ENCODE measurements at places on chromosomes 12 and 14.

DNA sequence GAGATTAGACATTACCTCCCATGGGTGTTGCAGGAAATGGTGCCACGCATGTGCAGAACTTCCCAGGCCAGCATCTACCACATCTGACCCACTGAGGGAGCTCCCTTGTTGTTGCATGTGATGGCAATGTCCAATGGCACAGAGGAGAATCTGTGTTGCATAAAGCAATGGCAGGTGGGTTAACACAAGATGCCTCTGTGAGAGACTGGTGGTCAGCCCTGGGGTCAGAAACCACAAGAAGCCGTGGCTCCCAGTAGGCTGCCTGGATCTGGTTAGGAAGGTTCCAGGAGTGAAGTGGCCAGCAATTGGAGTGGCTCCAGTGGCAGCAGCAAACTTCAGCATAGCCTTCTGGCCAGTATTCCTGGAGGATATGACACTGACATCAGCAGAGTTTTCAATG is 65.9 kb upstream of the HMGA2 start:
- no peak for DNase-seq

DNA sequence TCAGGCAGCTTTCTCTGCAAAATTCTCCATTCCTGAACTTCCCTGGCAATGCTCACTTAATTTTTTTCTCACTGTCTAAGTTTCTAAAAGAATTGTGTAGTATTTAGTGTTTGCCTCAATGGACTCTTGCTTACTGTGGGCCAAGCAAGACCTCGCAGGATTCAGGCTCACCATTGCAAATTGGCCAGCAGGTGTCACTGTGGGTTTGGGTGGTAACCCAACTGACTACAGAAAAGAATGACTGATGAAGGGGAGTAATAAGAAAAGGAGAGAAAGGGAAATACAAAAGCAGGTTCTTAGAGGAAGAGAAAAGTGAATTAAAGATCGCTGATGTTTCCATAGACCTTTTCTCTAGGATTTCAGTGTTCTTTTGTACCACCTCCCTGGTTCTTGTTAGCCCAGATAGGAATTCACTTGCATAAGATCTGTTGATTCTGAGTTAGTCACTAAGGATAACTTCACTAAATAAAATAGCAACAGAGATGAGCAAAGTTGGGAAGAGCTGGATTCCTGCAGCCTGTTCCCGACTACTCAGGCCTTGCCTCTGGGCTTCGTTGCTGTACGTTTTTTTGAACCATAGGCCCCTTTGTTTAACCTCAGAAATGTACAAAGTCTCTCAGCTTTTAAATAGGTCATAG is 386.5 kb upstream of the DDHD1 start:
- peak; percentile 32 for DNase-seq

DNA sequence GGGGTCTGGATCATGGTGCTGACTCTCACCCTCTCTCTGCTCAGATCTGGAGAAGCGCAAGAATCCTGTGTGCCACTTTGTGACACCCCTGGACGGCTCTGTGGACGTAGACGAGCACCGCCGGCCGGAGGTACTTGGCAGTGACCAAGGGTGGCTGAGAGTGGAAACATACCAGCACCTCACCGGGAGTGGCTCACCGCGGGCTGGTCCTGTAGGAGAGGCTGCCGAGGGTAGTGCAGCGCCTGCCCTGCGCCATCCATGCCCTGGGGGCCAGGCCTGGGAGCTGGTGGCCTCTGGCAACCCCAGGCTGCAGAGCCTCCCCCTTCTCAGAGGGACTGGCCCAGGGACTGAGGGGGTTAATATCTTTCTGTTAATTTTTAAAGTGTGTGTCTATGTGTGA is 46.2 kb downstream of the IL31 start:
- no peak for DNase-seq

DNA sequence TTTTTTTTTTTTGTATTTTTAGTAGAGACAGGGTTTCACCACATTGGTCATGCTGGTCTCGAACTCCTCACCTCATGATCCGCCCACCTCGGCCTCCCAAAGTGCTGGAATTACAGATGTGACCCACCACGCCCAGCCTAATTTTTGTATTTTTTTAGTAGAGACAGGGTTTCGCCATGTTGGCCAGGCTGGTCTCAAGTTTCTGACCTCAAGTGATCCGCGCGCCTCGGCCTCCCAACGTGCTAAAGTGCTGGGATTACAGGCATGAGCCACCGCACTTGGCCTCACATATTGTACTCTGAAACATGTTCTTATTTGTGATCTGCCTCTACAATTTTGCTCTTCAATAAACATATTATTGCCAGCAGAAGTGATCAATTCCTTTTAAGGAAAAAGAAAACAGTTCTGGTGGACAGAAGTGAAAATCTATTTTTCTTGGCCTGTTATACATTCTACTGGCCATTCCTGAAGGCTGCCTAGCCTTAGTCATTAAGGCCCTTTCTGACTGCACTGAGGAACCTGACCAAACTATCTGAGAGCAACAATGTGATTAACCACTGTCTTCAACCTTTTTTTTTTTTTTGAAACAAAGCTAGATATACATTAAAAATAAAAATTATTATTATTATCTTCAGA is 36.1 kb downstream of the SNX6 start:
- no peak for DNase-seq

DNA sequence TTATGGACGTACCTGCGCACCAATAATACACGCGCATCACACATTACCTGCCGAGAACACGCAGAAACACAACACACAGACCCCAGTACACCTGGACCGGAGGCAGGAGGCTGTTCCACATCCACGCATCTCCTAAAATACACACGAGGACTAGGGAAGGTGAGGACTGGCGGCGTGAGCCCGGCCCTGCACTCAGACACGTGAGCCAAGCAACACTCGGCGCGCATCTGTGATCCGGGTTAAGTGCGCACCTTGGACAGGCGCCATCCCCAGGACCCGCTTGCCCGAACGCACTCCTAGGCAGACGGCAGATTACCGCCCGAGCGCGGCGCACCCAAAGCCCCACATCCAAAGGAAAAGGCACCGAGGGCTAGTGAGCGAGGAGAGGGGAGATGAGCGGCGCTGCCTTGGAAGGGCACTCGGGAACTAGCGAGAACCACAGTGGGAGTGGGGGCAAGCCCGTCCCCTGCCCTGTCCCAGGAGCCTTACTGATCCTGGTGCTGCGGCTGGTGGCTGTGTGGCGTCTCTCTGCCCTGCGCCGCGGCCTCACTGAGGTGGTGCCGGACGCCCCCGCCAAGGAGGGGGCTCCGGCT is 417 bp downstream of the GLS2 start:
- no peak for DNase-seq

- DNase-seq, result no peak
Observed at GRCh38 chr12:108386709-108387360, 47.7 kb upstream of the CMKLR1 start.

GRCh38 chr12:51519755-51520154 is 71.3 kb upstream of the SCN8A start:
- no peak for DNase-seq

DNA sequence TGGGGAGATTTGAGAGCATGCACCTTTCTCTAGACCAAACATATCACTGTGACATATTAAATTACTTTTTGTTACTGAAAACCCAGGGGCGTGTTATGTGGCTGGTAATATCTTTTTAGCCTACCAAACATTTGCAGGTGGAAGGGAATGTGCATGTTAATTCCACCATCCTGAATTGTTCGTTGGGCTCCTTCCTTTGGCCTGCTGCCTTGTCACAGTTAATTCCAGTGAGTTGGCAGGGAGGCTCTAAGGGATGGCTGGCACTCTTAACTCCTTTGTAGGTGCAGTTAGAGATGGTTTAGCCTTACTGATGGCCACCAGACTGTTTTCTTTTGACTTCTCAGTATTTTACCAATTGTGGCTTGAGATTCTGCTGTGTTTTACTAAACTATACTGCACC is 64.5 kb downstream of the DIP2B start:
- no peak for DNase-seq

GRCh38 chr12:130194154-130194553 is 31.9 kb downstream of the FZD10 start:
- DNase-seq, result no peak

GRCh38 chr14:69711065-69711464 is 55.9 kb upstream of the SRSF5 start:
- DNase-seq, result no peak

DNA sequence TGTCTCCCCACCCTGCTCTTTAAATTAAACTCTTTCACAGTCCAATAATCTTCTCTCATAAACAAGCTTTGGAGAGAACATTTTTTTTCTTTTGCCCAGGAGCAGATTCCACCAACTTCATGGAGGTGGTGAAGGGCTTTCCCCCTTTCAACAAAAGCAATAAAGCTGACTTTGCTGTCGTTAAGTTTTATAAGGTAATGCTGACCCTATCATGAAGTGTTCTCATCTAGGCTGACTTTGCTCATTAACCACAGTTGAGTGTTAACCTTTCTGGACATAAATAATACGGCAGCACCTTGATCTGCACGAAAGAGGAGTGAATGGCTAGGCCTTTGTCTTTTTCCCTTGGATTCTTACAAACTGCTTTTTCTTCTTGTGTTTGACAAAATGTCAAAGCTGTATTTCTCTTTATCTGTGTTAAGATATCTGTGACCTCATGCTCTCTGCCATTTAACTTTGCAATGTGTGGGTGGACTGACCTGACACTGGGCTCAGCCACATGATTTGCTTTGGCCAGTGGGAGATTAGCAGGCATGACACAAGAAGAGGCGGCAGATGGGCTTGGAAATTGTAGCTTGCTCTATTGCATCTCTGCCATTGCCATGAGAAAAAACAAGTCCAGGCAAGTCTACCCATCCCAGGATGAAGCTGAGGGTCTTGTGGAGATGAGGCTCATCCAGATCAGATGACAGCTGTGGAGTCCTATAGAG is 470.9 kb upstream of the CCDC196 start:
- no peak for DNase-seq

- no peak for DNase-seq
Observed at GRCh38 chr12:11186837-11187236, at the start of gene TAS2R42. TSS of gene TAS2R42 (minus strand) at chr12:11186937. CDS start at chr12:11186937, 0 bp downstream.

GRCh38 chr14:73740618-73741326 is 26.6 kb upstream of the PNMA1 start:
- no peak for DNase-seq

DNA sequence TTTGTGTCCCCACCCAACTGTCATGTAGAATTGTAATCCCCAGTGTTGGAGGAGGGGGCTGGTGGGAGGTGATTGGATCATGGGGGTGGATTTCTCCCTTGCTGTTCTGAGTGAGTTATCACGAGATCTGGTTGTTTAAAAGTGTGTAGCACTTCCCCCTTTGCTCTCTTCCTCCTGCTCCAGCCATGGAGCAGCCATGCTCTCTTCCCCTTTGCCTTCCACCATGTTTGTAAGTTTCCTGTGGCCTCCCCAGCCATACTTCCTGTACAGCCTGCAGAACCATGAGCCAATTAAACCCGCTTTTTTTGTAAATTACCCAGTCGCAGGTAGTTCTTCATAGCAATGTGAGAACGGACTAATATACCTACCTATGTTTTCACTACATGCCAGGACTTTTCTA is 2.6 kb upstream of the POC1B start:
- DNase-seq, result no peak

- no peak for DNase-seq
Observed at GRCh38 chr12:109763201-109763841, 49.7 kb downstream of the FAM222A start.

DNA sequence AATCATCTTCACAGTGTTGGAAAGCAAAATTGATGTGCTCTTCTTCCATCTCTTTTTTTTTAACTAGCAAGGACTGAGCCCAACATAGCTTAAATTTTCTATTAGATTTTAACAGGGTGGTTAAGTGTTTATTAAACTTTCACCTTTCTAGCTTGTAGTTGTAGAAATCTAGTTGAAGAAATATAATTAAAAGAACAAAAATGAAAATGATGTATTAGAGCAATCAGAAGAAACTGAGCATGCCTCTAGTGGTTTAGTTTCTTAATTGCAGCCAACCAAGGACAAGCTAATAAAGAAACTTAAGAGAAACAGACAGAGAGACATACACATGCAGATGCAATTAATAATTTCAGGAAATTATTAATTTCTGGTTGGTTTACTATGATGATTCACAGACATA is 673.0 kb upstream of the LMO3 start:
- DNase-seq, result no peak

GRCh38 chr12:64694130-64695040 is 64.8 kb downstream of the GNS start:
- DNase-seq, result no peak

DNA sequence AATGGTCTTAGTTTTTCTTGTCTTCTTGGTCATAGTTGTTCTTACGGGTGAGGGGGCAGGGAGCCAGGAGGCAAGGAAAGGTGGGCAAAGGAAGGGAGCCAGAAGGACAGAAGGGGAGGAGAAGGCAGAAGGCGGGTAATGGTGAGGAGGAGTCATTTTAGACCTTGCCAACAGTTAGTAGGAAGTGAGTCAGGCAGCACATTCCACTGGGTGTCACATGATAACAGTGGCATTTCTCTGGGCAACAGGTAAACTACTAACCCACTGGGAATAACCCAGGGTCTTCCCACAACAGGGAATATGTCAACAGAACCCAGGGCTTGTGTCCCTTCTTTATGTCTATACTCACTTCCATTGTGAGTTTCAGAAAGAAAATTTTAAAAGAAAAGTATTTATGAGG is 127.6 kb downstream of the SLC8A3 start:
- no peak for DNase-seq

- DNase-seq, result no peak
Observed at GRCh38 chr12:80565271-80565670, 121.2 kb downstream of the PTPRQ start.

DNA sequence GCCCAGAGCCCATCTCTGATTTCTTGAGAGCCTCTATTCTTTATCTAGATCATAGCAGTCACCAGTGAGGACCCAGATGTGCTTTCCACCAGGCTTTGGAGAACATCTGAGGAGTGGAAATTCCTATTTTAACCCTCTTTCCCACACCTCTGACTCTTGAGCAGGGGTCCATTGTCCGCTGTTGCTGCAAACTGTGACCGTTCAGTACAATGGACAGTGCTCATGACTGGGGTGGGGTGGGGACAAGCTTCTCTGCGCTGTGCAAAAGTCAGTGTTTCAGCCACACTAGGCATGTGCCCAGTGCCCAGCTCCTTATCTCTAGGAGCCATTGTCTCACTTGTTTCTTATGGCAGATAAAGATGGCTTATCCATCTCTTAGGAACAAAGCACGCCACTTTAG is 16.9 kb upstream of the KRT7 start:
- DNase-seq, result no peak

- no peak for DNase-seq
Observed at GRCh38 chr12:100767371-100767770, 27.2 kb upstream of the ANO4 start.

- no peak for DNase-seq
Observed at GRCh38 chr14:85459361-85460000, 70.5 kb upstream of the FLRT2 start.

Measured in GM19239 (cell line).